Activated CD4-positive, CD25-positive, alpha-beta regulatory T cell treated with anti-CD3 and anti-CD28 coated beads, Interleukin-2, amount 50 U/mL, for 72 hours (primary cell): ENCODE measurements at places on chromosomes 11 and 22.

GRCh38 chr11:120219938-120220746 lies 9.3 kb downstream of the OAF start:
- no peak for DNase-seq

- peak; percentile 61 for DNase-seq
Measured at GRCh38 chr22:18024276-18024939, at the start of gene MICAL3. MICAL3 (minus strand) TSS chr22:18024561; CDS start chr22:17906812, 117,749 bp downstream.

GRCh38 chr11:128830290-128831173 lies 36.6 kb downstream of the KCNJ1 start:
- DNase-seq: no peak

- no peak for DNase-seq
Measured at GRCh38 chr22:31752096-31752847, 1.5 kb upstream of the DEPDC5 start.

GRCh38 chr11:119065369-119065768 lies 2.2 kb upstream of the VPS11 start:
- no peak for DNase-seq

DNA sequence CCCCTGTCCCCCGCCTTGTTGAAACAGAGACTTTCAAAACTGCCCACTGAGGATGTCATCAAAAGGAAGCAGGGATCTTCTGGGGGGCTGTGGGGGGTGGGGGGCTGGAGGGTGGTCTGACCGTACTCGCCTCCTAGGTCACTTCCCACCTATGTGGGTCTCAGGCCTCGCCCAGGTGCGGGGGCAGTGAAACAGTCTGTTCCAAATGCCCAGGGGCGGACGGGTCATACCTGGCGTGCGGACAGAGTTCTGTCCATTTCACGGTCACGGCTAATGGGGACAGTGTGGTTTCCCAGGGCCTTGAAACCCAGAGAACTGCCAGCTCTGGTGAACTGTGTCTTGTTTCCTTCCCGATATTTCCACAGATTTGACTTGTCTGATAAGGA lies 27.2 kb downstream of the ANO1 start:
- DNase-seq: no peak
